ENCODE measurements at places on chromosomes 11 and 22. TPM values are rescaled to one million over a fixed set of nuclear protein-coding genes. Genes with fewer than 3 reads are reported as not detected.

The VPREB1 gene
- not detected for total RNA-seq

The P4HA3 gene
- 50.9 TPM for total RNA-seq

The OR52E5 gene
- not detected for total RNA-seq

The BIK gene
- 2.1 TPM for total RNA-seq

The MPZL2 gene
- not detected for total RNA-seq

The ANO9 gene
- total RNA-seq, result 1.3 TPM
